ENCODE measurements at places on chromosomes 7 and 10.
A peak's percentile ranks its signal among the peaks of the same experiment; 100 is the strongest.

DNA sequence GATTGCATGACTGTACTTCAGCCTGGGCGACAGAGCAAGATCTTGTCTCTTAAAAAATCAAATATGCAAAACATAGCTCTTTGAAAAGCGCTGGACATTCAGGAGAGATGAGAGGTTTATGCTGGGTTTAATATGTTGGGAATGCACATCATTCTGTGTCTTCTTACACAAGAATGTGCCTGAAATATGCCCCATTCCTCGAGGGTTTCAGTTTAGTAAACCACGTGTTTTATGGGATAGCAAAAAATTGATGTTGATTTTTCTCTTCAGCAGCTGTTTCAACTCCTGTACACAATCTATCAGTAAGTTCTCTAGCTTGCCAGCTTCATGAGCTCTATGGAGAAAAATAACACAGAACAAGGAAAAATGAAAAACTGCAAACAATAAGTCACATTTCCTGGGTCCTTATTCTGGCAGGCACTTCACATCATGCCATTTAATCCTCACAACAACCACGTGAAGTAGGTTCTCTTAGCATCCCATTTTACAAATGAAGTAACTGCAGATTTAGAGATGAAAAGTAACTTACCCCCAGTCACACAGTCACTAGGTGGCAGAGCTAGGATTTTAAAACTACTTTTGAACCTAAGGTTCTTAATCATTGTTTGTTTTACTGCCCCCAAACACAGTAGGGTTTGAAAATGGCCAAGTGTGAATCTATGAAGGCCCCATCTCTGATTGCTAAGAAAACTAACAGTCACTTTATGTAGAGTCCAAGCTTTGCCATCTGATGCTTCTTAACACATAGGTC lies 423.6 kb downstream of the PHTF2 start:
- no peak for DNase-seq

DNA sequence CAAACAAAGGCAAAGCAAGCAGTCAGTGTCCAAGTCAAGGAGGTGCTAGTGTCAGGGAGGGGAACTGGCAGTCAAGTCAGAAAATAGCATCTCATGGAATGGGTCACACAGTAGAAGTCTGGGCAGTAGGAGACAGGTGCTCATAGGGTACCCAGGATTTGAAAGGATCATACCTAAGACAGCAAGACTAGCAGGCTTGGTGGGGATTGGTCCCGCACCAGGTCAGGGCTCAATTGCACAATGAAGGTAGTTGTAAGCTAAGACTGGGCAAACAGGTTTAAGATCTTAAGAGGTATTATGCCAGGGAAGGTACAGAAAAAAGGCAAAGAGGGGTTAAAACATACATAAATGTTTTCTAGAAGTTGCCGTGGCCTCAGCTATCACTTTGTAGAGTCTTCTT lies 181.4 kb upstream of the ETV1 start:
- no peak for DNase-seq

DNA sequence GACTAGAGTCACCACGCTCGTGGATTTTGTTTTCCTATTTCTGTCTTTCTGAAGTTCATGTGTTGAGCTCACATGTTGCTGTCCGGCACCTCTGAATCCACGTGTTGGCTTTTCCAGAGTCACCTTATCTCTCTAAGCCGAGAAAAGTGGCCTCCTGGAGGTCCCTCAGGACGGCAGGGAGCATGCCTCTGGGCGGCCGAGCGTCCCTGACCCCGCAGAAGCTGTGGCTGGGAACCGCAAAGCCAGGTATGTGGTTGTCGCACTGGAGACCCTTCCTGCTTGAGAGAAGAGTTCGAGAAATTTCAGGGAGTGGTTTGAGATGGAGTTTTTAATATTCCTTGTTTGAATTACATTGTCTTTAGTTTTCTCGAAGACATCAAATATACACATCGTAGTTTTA lies 12.6 kb downstream of the IQCE start:
- no peak for DNase-seq

DNA sequence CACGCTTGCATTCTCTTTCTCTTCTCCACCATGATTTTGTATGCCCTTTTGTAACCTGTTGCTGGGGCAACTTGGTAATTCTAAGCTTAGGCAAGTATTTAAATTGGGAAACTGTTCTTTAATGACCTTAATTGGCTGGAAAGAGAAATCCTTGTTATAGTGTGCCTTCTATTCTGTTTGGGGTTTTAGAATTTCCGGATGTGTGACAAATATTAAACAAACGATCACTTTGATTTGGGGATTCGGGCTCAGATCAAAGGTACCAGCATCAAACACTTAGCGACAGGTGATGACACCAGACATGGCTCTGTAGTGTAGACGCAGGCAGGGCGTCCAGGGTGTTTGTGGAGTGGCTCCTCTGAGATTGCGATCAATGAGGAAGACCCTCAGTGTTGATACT lies 55.0 kb downstream of the RAB11FIP2 start:
- no peak for DNase-seq

DNA sequence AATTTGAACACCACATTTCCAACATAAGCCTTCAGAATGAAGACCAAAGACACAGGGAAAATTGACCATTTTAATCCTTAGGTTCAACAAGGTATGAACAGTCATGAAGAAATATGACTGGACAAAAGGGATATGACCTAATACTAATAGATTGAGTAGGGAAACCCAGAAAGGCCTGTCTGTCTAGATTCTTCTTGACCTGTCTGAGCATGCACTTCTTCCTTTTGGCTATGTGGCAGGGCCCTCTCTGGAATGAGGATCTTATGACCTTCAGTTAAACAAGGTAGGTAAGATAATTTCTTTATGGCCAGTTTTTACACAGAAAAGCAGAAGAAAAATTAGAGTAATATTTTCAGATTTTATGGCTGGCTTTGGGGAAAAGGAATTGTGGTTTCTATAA lies 3.0 kb upstream of the PHYHIPL start:
- no peak for DNase-seq

GRCh38 chr10:34647160-34647559 lies 167.9 kb downstream of the PARD3 start:
- no peak for DNase-seq

GRCh38 chr10:21297603-21298383 lies 227.7 kb downstream of the SKIDA1 start:
- DNase-seq, result no peak

DNA sequence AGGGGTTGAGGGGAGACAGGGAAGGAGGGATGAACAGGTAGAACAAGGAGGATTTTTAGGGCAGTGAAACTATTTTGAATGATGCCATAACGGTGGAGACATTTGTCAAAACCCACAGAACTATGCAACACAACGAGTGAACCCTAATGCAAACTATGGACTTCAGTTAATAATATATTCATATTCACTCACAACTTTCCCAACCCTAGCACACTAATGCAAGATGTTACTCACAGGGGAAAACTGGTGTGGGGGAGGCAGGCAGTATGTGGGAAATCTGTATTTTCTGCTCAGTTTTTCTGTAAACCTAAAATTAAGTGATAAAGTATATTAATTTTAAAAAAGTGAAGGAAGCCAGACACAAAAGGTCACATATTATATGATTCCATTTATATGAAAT lies 17.3 kb downstream of the GNA12 start:
- no peak for DNase-seq

DNA sequence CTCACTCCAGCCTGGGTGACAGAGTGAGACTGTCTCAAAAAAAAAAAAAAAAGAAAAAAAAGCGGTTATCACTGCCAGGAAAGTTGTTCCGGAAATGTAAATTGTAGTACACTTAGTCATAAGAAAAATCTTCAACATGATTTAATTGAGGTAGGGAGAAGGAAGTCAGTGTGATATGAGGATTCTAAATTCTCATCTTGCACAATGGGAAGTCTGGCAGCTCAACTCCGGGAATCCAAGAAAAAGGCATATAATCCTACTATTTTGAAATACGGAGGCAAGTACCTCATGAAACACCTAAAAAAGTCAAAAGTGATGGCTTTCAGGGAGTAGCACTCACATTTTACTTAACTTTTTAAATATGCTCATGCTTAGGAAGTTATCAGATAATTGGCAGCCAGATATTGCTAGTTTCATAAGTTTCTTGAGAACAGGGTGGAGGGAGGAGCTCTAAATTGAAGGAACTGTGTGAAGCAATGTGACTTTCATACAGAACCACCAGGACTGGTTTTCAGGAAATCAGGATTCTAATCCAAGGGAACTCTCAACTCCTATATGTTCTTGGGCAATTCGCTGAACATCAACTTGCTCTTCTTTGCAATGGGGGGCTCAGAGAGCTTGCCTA lies 2.7 kb upstream of the C7orf25 start:
- no peak for DNase-seq

DNA sequence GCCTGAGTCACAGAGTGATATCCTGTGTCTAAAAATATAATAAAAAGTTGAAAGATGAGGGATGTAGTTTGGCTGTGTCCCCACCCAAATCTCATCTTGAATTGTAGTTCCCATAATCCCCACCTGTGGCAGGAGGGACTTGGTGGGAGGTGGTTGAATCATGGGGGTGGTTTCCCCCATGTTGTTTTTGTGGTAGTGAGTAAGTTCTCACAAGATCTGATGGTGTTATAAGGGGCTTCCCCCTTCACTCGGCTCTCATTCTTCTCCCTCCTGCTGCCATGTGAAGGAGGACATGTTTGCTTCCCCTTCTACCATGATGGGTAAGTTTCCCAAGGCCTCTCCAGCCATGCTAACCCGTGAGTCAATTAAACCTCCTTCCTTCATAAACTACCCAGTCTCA lies 25.1 kb upstream of the UBE3C start:
- DNase-seq, result no peak

DNA sequence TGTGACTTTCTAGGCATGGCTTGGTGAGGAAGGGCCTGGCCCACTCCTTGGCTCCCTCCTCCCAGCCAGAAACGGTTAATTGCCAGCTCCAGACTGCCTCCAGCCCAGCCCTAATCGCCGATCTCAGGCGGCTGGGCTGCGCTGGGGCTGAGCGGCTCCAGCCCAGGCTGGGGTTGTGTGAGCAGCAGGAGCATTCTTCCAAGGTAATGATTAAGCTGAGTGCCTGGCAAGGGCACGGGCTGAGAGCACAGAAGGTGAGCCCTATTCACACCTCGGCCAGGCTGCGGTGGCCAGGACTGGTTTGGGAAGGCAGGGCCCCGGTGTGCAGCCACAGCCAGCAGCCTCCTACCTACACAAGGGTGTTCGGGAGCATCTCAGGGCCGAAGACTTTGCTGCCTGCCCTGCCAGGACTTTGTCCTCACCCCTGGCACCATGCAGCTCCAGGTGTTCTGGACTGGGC lies at the start of gene TMEM72:
TSS of gene TMEM72 (plus strand) at position 257 of the 460 bp plus-strand sequence. CDS start at position 433, 176 bp downstream.
- DNase-seq, result no peak

GRCh38 chr7:30906014-30906413 lies 5.6 kb upstream of the AQP1 start:
- DNase-seq, result no peak

DNA sequence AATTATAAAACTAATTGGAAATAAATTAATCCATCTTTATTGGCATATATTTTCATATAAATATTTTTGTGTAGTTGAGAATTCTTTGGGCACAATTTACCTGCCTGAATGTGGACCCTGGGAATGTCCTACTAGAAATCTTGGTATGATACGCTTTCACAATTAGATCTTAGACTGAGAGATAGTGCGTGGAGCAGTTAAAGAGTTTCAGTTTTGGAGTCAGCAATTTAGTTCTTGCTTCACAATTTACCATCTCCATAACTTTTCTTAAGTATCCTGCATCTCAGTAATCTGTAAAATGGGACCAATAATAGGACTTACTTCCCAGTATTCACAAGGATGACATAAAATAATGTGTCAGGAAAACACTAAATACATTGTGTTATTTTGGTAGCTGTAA lies 2.0 kb downstream of the MTPN start:
- DNase-seq, result no peak

DNA sequence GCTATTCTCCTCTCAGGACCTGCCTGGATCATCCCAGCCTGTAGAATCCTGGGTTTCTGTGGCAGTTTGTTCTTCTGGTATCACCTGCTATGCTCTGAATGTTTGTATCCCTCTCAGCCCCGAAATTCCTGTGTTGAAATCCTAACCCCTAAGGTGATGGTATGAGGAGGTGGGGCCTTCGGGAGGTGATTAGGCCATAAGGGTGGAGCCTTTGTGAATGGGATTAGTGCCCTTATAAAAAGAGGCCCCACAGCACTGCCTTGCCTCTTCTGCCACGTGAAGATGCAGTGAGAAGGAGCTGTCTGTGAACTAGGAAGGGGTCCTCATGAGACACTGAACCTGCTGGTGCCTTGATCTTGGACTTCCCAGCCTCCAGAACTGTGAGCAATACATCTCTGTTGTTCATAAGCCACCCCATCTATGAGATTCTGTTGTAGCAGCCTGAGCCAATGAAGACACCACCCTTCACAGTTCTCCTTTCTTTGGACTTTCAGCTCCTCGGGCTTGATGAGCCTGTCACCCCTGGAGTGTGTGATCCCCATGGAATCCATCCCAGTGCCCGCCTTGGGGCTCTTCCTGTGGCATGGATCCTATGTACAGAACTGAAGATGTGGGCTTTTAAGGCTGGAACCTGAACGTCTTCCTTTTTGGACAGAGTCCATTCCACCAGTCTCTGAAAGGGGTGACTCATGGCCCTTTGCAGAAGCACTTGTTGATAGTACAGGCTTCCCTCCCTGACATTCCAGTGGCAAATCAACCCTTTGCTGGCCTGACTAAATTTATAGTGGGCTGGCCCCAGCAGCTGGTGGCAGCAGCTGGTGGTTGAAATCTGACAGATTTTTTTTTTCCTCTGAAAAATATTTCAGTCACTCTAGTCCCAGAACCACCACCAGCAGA lies 138.0 kb downstream of the TACC2 start:
- DNase-seq, result no peak

DNA sequence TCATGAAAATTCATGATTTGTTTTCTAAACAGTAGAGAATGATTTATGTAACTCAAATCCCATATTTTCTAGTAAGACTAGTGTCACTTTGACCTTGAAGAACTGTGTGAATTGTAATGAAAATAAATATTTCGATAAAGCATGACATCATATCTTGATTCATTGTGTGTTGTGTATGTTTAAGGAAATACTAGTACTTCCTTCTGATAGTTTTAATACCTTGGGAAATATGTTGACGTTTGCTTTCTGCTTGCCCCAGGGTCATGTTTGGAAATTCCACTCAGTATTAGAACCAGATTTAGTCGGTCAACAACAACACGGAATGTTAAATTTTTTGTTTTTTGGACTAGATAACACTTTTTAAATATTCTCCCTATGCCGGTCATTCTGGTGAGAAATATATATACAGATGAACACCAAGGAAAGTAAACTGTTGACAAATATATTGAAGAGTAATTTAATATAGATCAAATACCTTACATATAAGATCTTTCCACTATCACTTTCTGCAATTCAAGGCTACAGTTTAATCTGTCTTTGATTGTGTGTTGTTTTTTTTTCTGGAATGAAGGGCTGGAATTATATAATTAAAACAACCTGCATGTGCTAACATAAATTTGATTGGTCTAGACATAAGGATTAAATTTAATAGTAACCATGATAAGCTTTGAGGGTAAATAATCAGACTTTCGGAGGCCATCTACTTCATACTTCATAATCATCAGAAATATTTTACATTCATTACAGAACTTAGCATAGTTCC lies 126.2 kb downstream of the MDFIC start:
- no peak for DNase-seq

- DNase-seq, result no peak
Measured at GRCh38 chr7:135392701-135393100, 117.2 kb downstream of the CNOT4 start.

GRCh38 chr10:21526860-21527597 lies 1.5 kb upstream of the SKIDA1 start:
- DNase-seq, result peak; percentile 67

GRCh38 chr10:114012650-114013049 lies 31.0 kb upstream of the ADRB1 start:
- no peak for DNase-seq

GRCh38 chr10:60147576-60148265 lies 241.4 kb upstream of the CCDC6 start:
- no peak for DNase-seq
